Left cardiac atrium (tissue), 4 donors: ENCODE measurements at places on chromosomes 11 and 22. TPM values are rescaled to one million over a fixed set of nuclear protein-coding genes. Genes with fewer than 3 reads are reported as not detected.

- DNase-seq = peak; percentile 43
Observed at GRCh38 chr22:42080287-42080686, 787 bp downstream of the SMDT1 start.

DNA sequence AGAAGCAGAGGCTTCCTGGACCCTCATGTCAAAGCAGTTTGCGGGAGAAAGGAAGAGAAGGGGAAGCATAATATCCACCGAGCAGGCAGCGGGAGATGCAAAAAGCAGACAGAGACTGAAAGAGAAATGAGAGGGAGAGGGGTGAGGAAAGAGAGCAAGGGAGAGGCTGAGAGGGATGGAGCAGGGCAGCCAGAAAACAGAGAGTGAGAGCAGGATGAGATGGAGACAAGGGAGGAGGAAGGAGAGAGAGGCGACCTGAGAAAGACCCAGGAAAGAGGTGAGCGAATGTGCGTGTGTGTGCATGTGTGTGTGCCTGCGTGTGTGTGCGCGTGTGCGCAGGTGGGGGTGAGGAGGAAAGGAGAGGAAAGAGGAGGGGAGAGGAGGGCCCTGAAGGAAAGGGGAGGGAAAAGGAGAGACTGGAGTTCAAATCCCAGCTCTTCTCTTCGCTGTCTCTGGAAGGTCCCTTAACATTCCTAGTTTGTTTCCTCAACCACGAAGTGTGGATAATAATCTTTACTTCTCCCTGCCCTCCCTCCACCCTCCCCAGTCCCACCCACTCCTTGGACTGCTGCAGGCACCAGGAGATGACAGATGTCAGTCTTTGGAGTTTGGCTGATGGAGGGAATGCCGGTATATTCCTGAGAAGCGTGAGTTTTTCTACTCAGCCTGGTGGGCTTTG, 67.9 kb downstream of the ISX start:
- DNase-seq = no peak

Gene OR52H1
- total RNA-seq = not detected

GRCh38 chr22:45321827-45322226, 12.1 kb downstream of the FAM118A start:
- no peak for DNase-seq

Gene OR5B21
- not detected for total RNA-seq

Gene JAML
- total RNA-seq = 5.3 TPM

Gene OR51I1
- total RNA-seq = not detected

DNA sequence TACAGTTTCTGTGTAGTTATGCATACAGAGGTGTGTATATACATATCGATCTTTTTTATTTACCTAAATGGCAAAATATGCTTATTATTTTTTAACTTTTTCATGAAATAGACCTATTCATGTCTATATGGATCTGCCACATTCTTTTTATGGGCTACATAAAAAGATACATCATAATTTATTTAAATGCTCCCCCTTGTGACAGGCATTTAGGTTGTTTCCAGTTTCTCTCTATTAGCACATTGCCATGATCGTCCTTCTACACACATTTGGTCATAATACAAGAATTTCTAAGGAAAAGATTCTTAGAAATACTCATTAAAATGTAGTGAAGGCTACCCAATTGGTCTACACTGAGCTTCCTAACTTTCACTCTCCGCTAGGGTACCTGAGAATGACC, 1067.4 kb downstream of the OPCML start:
- no peak for DNase-seq

Gene SYCE3
- not detected for total RNA-seq

- DNase-seq = no peak
Observed at GRCh38 chr11:59965424-59965823, 1.6 kb downstream of the OOSP4A start.

Gene FXYD6
- 31.2 TPM for total RNA-seq

Gene CALCA
- not detected for total RNA-seq

- DNase-seq = no peak
Observed at GRCh38 chr11:33830903-33831648, 56.8 kb upstream of the FBXO3 start.

DNA sequence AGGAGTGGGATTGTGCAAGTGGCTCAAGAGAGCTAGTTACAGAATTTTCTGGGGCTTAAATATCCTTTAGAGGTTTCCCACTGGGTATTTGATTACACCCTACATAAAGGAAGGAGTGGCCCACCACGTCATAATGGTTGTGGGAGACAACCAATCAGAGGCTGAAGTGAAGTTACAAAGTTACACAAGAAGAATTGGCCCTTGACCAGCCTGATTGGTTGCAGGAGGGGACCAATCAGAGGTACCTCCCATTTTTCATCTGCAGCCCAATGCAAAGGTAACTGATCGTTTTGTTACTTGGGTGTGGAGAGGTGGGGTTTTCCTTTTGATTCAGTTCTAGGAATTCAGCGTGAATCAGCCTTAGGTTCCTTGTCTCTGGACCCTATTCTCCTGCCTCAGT, 430.5 kb upstream of the FAT3 start:
- DNase-seq = no peak

GRCh38 chr11:35206616-35207015, 67.6 kb downstream of the CD44 start:
- no peak for DNase-seq

Gene TRMT112
- total RNA-seq = 94.1 TPM
